ENCODE measurements at places on chromosomes 5 and 9.
A peak's percentile ranks its signal among the peaks of the same experiment; 100 is the strongest.

GRCh38 chr5:72402381-72402890, 82.3 kb downstream of the PTCD2 start:
- no peak for DNase-seq

- DNase-seq: no peak
Measured at GRCh38 chr5:112532654-112533360, 113.7 kb upstream of the EPB41L4A start.

DNA sequence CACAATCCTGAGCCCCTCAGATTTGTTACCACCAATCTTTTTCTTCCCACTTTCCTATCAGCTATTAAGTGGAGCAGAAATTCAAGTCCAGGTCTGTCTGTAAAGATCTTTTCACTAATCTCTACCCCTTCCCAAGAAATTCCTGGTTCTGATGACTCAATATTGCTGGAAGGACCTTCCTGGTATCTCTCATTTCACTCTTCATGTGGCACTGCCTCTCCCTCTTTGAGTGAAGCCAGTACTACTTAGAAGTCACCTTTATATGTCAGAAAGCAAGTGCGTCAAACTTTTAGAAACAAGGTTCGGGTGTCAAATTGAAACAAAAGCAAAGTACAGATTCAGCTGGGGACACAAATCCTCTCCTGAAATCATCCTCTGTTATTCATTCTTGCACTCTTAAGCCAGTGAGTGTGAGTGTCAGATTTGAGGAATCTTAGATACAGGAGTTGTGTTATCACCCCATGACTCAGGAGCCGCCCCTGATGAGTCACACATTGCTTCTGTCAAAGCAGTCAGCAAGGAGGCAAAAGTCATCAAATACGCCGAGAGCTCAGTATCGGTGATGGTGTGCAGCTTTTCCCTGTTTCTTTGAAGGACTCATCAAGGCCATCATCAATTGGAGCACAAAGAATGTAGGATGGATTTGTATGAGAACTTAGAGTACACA, 313.0 kb downstream of the CETN3 start:
- no peak for DNase-seq

DNA sequence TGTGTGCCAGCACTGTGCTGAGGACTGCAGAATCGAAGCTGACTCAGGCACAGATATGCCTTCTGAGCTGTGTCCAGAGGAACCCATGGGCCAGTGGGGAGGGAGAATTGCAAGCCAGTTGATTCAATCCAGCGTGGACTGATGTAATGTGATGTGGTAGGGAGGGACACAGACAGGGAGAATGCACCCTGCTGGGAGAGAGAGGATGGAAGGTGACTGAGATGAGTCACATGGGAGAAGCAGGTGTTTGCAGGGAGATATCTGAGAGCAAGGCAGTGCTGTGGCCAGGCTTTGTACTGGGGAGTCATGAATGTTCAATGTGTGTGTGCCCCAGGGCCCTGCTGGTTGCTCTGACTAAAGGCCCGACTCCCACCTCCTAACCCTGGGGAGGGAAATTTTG, 75.7 kb downstream of the IRX1 start:
- DNase-seq: no peak

- DNase-seq: no peak
Measured at GRCh38 chr9:119278171-119278570, 91.1 kb downstream of the BRINP1 start.

GRCh38 chr5:41925555-41925951, 472 bp downstream of the FBXO4 start:
- peak; percentile 0 for DNase-seq

GRCh38 chr5:100566382-100567141, 31.4 kb downstream of the FAM174A start:
- DNase-seq: no peak

GRCh38 chr5:172849606-172850453, 15.8 kb downstream of the ERGIC1 start:
- DNase-seq: no peak

DNA sequence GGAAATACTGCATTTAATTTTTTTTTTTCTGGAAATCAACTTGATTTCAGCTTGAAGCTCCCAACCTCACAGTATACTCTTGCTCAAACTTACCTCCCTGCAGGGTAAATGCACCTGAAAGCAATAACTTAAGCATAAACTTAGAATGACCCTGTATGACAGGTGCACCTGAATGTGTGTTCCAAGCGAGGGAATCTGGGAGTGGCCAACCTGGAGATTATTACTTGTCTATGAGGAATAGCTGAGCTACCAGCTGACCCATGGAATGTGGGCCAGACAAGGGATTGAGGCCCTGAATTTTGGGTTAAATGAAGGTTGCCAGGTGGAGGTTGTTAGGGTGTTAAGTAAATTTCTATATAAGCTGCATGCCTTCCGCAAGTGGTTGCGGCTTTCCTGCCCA, 140.6 kb downstream of the OSTF1 start:
- DNase-seq: no peak

GRCh38 chr9:130255631-130256134, 9.9 kb upstream of the HMCN2 start:
- no peak for DNase-seq

DNA sequence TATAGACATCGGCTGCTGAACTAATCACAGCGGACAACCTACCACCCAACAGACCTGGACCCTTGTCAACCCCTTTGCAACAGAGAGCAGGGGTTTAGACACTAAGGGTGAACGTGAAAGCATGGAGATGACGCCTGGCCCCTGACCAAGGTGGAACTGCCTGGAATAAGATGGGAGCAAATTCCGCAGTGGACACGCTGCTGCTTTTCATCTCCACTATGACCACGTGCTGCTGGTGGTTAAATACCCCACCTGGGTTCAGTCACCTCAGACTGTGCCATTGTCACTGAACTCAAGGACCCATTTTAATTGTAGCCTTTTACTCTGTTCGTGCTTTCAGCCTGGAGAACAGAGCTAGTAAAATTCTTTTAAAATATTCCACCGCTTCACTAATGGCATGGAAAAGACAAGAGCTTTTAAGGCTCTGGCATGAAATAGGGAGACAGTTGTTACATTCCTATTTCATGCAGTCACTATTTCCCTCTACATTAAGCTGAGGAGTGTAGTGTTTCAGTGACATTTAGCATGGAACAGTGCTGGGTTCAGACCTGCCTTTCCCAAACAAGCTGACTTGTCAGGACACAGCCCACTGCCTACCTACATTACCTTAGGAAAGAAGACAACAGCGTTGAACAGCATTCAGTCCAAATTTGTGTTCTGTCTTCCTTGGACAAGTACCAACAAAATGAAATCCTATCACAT, 96.8 kb downstream of the ANKRD18B start:
- no peak for DNase-seq

DNA sequence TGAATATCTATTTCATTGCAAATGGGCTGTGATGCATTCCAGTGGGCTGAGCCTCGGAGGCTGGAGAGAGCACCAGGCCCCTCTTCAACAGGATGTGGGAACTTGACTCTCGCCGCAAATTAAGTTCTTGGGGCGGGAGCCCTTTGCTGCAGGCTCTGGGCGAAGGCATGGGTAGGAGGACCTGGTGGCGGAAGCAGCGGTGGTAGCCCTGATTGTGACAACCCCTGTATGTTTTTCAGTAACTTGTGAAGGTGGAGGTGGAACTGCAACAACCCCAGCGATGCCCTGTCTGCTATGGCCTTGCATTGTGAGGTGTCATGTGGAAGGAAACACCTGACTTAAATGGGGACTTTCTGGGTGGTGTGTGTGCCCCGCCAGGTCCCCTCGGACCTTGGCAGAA, 9.4 kb downstream of the FYB1 start:
- peak; percentile 51 for DNase-seq

DNA sequence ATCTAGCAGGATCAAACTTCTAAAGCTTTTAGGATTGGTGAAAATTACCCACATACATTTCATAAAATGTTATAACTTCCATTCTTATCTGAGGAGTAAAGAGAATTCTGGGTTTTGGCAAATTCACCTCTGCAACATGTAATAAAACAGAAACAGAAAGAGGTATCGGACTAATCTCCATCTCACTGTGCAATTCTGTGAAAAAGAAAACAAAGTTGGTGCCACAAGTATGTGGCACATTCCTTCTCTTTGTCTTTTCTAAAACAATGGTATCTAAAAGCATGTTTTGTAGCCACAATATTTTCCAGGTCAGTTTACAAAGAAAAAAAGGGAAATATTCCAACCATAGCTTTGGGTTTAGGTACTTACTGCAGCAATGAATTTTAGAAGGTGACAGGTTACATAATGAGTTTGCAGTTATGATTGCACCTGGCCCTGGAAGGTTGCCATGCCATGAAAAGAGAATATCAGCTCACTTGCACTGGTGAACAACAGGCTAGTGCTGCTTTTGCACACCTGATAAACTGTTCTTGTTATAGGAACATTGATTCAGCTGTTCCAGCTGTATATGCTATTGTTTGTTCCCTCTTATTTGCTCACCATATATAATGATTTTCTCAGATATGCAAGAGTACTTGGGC, 491.3 kb upstream of the MEF2C start:
- no peak for DNase-seq

- no peak for DNase-seq
Measured at GRCh38 chr5:143801252-143801939, 10.6 kb upstream of the HMHB1 start.

GRCh38 chr5:168851902-168852321, 272.7 kb upstream of the PANK3 start:
- DNase-seq: no peak
